Stimulated activated CD8-positive, alpha-beta memory T cell treated with anti-CD3 and anti-CD28 coated beads, Interleukin-7, amount 100 ng/mL, for 1 hour (primary cell): ENCODE measurements at places on chromosomes 16 and 17.

DNA sequence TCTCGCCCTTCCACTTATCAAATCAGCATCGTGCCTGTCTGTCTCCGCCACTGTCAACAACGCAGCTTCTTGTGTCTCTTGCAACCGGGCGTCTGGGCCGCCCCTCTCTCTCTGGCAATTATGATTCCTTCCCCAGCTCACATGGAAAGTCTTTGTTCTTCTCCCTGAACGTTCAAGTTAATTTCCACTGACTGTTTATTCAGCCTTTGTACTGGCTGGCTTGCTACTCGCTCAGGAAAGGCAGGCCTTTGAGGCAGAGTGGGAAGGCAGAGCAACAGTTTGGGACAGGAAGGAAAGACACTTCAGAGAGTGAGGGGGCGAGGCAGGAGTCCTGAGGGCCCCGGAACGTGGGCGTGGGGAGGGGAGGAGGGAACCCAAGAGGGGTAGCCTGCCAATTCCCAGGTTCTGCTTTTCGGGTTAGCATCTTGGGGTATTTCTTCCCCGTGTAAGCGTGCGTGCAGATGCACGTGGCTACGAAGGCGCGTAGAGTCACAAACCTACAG is 50.8 kb downstream of the AKAP1 start:
- DNase-seq = no peak

DNA sequence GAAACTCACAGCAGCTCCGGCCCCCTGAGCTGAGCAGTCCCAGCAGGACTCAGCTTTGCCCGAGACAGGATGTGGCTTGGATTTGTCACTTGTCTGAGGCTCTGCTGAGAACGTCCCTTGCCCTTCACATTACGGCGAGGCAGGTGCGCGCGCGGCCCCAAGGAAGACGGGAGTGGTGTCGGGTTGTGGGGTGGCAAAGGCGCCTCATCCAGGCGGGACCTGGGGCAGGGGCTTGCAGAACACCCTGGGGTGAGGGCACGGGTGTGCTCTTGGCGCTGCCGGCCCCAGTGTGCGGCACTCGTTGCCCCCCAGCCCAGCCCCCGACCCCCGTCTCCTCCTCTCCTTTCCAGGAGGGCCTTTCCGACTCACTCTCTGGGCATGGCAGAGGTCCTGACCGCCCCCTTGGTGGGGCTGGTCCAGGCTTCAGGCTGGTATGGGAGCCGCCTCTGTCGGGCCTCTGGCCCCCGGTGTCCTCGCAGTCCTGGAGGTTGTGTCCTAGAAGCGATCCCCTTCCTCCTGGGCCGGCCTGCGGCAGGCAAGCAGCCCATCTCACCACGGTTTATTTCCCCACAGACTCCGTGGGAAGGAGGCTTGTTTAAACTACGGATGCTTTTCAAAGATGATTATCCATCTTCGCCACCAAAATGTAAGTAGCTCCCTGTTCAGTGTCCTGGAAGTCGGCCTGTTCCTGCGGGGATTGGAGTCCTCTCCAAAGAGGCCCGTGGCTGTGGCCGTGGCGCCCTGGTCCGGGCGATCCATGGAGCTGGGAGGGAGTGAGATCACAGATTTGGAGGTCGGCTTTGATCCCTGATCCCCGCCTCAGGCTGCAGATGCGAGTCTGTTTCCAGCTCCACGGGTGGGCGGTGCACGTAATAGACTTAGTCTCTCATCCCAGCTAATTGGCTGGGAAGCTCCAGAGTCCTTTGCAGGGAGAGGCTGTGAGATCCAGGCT is 5.9 kb downstream of the UBE2I start:
- DNase-seq = no peak

DNA sequence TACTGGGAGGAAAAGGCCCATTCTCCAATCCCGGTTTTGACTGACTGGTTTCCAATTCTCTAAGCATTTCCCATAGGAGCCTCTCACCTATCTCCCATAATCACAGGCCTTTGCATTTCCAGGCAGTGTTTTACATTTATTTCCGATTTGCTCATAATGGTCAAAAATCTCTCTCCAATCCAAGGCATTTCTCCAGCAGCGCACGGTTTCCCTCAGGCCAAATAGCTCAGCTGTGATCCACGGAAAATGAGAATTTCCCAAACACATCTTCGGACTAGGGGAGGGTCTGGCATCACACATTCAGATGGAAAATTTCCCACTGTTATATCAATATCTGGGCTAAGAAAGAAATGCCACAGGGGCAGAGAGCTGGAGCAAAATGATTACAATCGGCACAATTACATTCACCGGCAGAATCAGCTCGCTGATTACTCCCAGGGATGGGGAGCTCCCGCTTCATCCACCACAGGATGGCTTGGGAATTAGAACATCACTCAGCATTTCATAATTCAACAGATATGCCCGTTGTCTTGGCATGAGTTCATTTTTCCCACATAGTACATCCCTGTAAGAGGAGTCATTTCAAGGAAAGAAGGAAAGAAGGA is 6.7 kb downstream of the PIPOX start:
- DNase-seq = no peak

GRCh38 chr16:26993511-26993910 is 73.2 kb upstream of the C16orf82 start:
- no peak for DNase-seq

- no peak for DNase-seq
Observed at GRCh38 chr17:2453325-2453724, 52.5 kb upstream of the MNT start.

GRCh38 chr16:22162656-22163009 is 327 bp downstream of the SDR42E2 start:
- DNase-seq = no peak

- no peak for DNase-seq
Observed at GRCh38 chr16:28098959-28099945, 35.7 kb upstream of the GSG1L start.

DNA sequence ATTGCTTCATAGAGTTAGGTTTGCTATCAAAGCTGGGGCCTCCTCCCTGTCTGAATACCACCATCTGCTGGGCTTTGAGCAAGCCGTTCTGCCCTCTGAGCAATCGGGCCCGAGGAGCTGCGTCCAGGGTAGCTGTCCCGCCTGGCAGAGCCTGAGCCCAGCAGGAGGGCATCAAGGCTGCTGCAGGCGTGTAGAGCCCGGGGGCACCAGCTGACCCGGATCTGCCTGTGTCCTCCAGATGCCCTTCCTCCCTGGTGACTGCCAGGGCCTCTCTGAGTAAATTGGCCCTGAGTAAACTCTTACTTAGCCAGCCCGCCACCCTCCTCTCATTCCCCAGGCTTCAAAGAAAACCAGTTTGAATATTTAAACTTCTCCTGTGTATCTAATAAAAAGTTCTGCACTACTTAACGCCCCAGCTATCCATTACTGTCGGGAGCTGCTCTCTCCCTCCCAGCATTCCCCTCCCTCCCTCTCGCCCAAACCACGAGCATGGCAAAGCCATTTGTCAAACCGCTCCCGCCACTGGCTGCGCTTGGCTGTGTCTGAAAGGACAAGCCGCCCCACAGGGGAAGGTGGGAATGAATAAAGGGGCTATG is 16.4 kb downstream of the CDK5RAP3 start:
- DNase-seq = no peak

- no peak for DNase-seq
Observed at GRCh38 chr16:22098405-22099255, 6.3 kb downstream of the VWA3A start.

DNA sequence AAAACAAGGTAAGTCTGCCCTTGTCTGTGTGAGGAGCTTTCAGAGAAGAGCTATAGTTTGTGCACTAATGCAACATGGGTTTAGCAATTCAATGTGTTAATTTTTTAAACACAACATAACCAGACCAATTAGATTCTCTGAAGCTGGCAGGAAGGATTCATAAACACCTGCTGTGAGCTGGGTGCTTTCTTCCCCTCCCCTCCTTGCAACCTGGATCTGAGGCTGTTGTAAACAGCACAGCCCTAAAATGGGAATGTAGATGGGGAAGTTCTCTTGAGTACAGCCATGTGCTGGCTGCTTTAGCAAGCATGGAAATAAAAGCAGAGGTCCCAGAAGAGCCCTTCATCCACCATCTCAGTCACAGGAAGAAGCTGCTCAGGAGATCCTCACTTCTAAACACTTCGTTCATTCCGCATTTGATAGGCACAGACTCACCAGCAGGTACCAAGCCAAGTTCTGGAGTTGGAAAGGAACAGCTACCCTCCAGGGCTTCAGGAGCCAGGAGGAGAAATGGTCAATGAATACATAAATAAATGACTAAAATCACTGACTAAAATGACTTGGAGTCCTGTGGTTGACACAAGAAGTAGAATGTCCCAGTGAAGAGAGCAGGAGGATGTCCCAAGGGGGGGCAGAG is 21.7 kb downstream of the AXIN2 start:
- DNase-seq = no peak

GRCh38 chr17:73089322-73090317 is 2.9 kb downstream of the SLC39A11 start:
- no peak for DNase-seq

DNA sequence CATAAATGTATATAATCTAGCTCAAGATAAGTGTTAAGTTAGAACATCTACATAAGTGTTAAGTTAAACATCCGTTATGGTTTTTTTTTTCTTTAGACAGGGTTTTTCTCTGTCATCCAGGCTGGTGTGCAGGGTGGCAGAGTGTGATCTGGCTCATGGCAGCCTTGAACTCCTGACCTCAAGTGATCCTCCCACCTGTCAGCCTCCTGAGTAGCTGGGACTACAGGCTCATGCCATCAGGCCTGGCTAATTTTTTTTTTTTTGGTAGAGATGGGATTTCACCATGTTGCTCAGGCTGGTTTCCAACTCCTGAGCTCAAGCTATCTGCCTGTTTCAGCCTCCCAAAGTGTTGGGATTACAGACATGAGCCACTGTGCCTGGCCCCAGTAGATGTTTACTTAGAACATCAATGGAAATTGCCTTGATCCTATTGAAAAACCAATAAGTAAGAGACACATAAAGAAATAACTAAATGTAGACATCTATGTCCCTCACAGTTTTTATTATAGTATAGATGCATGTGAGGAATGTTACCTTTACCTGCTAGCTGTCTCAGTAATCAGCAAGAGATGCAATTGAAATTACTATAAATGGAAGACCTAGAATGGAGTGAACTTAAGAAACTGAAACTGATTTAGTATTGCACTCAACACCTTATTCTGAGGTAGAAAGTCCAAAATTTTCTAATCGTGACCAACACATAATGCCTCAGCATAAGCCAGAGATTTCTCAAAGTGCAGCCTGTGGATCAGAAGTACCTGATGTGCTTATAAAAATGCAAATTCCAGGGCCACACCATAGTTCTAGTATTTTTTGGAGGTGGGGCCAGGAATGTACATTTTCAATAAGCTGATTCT is 5.5 kb upstream of the FAM20A start:
- no peak for DNase-seq

GRCh38 chr16:87336434-87337240 is 19.4 kb upstream of the C16orf95 start:
- DNase-seq = no peak

DNA sequence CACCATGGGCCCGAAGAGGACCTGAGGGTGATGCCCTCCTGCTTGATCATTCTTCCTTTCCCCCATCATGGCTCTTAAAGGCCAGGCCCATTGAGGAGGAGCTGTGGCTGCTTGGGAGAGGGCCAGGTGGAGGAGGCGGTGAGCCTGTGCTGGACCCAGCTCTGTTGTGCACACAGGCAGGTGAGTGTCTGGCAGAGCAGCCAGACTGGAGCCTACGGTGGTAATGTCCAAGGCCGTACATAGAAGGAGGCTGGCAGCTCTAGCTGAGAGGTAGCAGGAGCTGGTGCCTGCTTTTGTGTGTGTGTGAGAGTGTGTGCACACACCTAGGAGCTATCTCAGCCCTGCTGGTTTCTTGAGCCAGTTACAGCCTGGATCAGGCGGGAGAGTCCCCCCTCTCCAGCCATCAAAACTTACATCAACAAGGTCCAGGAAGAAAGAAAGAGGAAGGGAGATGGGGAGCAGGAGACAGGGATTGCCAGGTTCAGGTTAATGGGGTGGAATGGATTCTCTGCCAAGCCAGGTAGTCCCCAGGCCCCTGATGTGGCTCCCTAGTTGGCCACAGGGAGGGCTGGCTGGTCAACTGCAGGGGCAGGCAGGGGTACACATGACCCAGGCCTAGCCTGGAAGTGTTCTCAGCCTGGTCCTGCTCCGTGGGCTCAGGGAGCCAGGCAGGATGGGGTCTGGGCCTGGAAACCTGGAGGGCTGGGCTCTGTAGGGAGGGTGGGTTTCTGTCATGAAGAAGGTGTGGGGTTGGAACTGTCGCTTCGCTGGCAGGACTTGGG is 107.1 kb downstream of the RAP1GAP2 start:
- DNase-seq = no peak

DNA sequence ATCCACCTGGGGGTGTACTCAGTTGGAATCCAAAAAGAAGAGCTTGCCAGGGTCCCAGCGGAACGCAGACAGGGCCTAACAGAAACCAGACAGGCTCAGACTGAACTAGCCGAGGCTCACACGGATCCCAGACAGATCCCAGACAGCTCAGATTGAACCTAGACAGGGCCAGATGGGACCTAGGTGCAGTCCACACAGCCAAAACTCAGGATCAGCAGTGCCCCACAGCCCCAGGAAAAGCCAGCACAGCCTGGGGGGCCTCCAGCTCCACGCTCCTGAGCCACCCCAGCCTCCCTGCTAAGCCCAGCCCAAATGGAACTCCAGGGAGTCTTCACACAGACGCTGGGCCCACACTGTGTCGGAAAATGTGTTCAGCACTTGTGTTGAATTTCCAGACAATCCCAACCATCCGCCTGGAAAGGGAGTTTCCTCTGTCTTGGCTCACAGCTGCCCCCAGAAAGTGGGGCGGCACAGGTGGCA is 7.5 kb downstream of the STX1B start:
- DNase-seq = no peak

DNA sequence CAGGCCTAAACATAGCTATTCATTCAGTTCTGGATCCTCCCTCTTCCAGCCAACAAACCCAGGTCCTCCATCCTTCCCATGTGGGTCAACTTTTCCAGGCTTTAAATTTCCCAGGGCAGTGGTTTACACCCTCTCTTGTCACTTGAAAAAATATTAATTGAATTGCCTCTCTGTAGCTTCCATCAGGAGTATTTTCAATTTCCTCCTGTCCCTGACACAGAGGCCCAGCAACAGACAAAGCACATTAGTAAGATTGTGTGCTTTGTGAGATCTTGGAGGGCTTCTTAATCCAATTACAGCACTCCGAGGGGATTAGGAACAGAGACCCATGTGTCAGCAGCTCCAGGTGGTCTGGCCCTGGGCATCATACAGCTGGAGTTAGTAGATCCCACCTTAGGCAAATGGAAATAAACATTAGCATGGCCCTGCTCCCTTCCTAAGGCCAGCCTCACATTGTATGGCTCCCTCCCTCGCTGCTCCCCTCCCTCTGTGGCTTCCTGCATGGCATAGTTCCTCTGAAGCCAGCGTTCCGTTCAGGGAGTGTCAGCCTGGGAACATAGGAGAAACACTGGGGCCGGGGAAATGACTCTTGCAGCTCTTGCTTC is 132.7 kb upstream of the HSBP1 start:
- DNase-seq = no peak
